ENCODE measurements at places on chromosomes 5 and 9. TPM values are rescaled to one million over a fixed set of nuclear protein-coding genes. Genes with fewer than 3 reads are reported as not detected.
A peak's percentile ranks its signal among the peaks of the same experiment; 100 is the strongest.

IL9 gene
- total RNA-seq: not detected

IFNA2 gene
- not detected for total RNA-seq

ASS1 gene
- not detected for total RNA-seq

ITK gene
- 153 TPM for total RNA-seq

SOX30 gene
- not detected for total RNA-seq

PITX1 gene
- total RNA-seq: not detected

GLRA1 gene
- total RNA-seq: not detected

C9orf50 gene
- total RNA-seq: not detected

DBN1 gene
- total RNA-seq: 25.2 TPM

SLC36A3 gene
- total RNA-seq: not detected

CCDC192 gene
- total RNA-seq: not detected

MARVELD2 gene
- total RNA-seq: not detected

GRCh38 chr5:175848676-175849075, 22.7 kb upstream of the CPLX2 start:
- no peak overlapping the region for H3K4me3 ChIP-seq
- DNase-seq: no peak
- H3K27me3 ChIP-seq: no peaks in the 10 kb centered on the region
- H3K4me1 ChIP-seq: peaks cover 4% of the 10 kb centered on the region

- H3K27me3 ChIP-seq: no peaks in the 10 kb centered on the region
- H3K27ac ChIP-seq: peak overlapping the region; percentile 64
- H3K36me3 ChIP-seq: no peaks in the 10 kb centered on the region
- DNase-seq: peak; percentile 44
- peaks cover 15% of the 10 kb centered on the region for H3K4me1 ChIP-seq
- H3K4me3 ChIP-seq: no peak overlapping the region
Observed at GRCh38 chr5:68369023-68369359, 153.4 kb downstream of the PIK3R1 start.

DNA sequence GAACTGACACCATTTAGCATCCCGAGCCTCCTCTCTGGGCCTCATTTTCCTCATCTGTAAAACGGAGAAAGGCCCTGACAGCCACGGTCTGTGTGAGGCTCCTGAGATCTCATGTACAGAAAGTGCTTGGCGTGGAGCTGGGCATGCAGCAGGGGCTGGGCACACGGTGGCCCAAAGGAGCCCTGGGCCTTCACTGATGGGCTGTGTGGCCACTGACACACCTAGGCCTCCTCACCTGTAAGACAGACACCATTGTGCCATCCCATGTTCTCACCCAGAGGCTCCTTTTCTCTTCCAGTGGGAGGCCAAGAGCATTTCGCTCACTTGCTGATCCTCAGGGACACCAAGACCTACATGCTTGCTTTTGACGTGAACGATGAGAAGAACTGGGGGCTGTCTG, 1.6 kb downstream of the ORM1 start:
- H3K27ac ChIP-seq: no peak overlapping the region
- no peak overlapping the region for H3K4me3 ChIP-seq
- no peak for DNase-seq
- no peaks in the 10 kb centered on the region for H3K27me3 ChIP-seq
- no peaks in the 10 kb centered on the region for H3K4me1 ChIP-seq

GRCh38 chr5:52758014-52758413, 29.7 kb upstream of the ITGA1 start:
- no peaks in the 10 kb centered on the region for H3K36me3 ChIP-seq
- no peak for DNase-seq
- H3K4me3 ChIP-seq: no peak overlapping the region
- no peaks in the 10 kb centered on the region for H3K4me1 ChIP-seq

- DNase-seq: no peak
- no peak overlapping the region for H3K27ac ChIP-seq
- H3K4me3 ChIP-seq: no peak overlapping the region
- no peaks in the 10 kb centered on the region for H3K27me3 ChIP-seq
Observed at GRCh38 chr9:108184941-108185340, 670.8 kb downstream of the ACTL7B start.

DNA sequence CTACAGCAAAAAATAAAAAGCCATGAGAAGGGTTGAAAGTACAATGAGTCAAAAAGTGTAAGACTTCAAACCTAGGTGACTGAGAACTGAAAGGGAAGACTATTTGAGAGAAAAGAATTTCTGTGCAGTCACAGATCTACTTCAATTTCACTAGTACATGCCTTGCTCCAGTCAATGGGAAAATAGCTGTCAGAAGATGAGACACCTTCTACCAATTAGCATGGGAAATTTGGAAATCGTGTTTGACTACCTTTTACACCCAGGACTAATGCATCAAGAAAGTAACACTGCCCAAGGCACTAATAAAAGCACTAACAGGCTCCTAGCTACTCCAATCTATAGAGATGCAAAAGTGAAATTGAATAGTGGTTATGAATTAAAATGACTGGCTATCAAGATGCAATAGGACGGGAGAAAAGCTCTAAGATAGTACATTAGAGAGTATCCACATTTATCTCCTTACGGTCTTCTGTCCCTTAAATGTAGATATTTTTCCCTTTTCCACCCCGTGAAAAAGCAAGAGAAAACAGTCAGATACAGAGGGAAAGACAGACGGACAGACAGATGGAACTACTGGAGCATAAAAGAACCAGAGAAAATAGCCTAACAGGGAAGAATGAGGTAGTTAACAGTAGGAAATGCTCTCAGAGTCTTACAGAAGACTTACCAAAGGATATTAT, 15.2 kb downstream of the ERP44 start:
- peaks cover 3% of the 10 kb centered on the region for H3K4me1 ChIP-seq
- no peaks in the 10 kb centered on the region for H3K27me3 ChIP-seq
- H3K27ac ChIP-seq: peak overlapping the region; percentile 60
- DNase-seq: no peak

- H3K36me3 ChIP-seq: no peaks in the 10 kb centered on the region
- H3K4me3 ChIP-seq: no peak overlapping the region
- H3K27me3 ChIP-seq: no peaks in the 10 kb centered on the region
- H3K4me1 ChIP-seq: no peaks in the 10 kb centered on the region
- no peak for DNase-seq
Observed at GRCh38 chr9:92190536-92190790, 75.2 kb upstream of the SPTLC1 start.

DNA sequence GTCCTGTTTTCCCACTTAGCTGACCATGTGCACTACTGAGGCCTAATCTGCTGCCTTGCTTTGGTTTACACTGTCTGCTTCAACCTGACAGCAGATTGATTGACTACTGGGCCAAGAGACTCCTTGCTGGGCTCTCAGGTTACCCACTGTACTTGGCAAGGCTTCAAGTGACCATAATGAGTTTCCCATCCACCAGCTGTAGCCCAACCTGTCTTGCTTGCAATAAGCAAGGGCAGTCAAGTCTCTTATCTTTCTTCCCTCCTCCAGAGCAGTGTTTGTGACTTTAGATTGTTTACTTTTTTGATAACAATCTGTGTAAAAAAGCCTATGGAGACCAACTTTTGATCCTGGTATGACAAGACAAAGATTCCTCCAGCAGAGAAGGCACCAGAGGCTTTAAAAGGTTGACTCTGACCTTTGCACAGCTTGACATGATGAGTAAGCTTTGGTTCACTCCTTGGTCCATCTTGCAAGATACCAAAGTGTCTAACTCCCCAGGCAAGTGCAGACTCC, 912.3 kb upstream of the SEMA6A start:
- H3K4me1 ChIP-seq: no peaks in the 10 kb centered on the region
- no peak overlapping the region for H3K27ac ChIP-seq
- H3K27me3 ChIP-seq: no peaks in the 10 kb centered on the region
- H3K36me3 ChIP-seq: no peaks in the 10 kb centered on the region

GRCh38 chr5:149860801-149861322, 83.7 kb downstream of the PDE6A start:
- no peaks in the 10 kb centered on the region for H3K27me3 ChIP-seq
- peaks cover 22% of the 10 kb centered on the region for H3K4me1 ChIP-seq
- H3K4me3 ChIP-seq: no peak overlapping the region
- H3K27ac ChIP-seq: peak overlapping the region; percentile 13

GRCh38 chr5:85985167-85985566, 632.6 kb upstream of the COX7C start:
- H3K4me1 ChIP-seq: no peaks in the 10 kb centered on the region
- no peak overlapping the region for H3K27ac ChIP-seq
- H3K4me3 ChIP-seq: no peak overlapping the region

GRCh38 chr5:96151891-96152290, 190.2 kb upstream of the ELL2 start:
- H3K36me3 ChIP-seq: no peaks in the 10 kb centered on the region
- no peak overlapping the region for H3K4me3 ChIP-seq
- H3K27ac ChIP-seq: no peak overlapping the region
- no peaks in the 10 kb centered on the region for H3K4me1 ChIP-seq

DNA sequence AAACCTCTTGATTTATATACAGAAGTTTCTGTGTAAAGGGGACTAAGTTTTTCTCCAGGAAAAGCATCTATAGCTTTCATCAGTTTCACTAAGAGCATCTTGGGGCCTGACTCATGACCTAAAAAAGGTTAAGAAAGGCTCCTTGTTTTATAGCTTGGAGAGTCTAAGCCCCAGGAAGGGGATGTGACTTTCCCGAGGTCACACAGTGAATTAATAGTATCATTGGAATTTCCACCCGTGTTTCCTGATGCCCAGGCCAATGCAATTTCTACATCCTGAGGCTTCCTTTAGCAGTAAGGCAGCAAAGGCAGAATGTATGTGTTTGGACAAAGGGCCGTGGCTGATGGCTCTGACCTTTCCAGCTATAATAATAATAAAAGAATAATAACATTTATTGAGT, 8.6 kb downstream of the MORN5 start:
- DNase-seq: no peak
- H3K27ac ChIP-seq: no peak overlapping the region
- H3K4me3 ChIP-seq: no peak overlapping the region
- H3K36me3 ChIP-seq: no peaks in the 10 kb centered on the region
- H3K27me3 ChIP-seq: no peaks in the 10 kb centered on the region

DNA sequence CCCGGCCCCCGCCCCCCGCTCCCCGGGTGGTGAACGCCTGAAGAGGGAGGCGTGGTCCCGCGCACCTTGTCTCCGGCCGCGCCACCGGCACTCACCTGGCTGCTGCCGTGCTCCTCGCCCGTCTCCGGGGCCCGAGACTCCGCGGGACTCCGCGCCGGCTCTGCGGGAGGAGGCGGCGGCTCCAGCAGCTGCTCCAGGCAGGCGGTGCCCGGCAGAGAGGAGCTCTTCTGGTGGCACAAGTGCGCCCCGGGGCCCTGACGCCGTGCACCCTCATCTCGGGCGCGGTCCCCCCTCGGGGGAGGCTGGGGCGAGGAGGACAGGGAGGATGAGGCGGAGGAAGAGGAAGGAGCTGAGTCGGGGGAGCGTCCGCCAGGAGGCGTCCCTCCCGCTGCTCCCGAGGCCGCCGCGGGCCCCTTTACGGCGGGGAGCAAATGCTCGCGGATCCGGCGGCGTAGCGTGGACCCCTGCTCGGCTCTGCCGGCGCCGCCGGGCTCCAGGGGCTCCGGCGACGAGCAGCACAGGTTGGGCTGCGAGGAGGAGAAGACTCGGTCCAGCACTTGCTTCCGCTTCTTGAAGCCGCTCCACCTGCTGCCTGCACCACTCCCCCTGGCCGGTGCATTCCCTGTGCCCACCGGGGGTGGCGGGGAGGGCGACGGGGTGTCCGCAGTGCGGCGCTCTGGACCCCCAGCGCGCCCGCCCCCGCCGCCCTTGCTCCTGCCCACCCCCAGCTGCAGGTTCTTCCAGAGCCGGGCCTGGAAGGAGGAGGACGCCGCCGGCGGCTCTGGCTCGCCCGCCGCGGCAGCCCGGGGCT, 928 bp downstream of the MCTP1 start:
- peaks cover 43% of the 10 kb centered on the region for H3K27me3 ChIP-seq
- no peak overlapping the region for H3K27ac ChIP-seq
- H3K4me3 ChIP-seq: peak overlapping the region; percentile 21
- H3K36me3 ChIP-seq: no peaks in the 10 kb centered on the region
- no peak for DNase-seq
- H3K4me1 ChIP-seq: peaks cover 16% of the 10 kb centered on the region

GRCh38 chr5:67639976-67640375, 443.4 kb upstream of the CD180 start:
- no peak overlapping the region for H3K4me3 ChIP-seq
- H3K27ac ChIP-seq: no peak overlapping the region
- no peaks in the 10 kb centered on the region for H3K36me3 ChIP-seq
- no peaks in the 10 kb centered on the region for H3K27me3 ChIP-seq

- H3K27ac ChIP-seq: no peak overlapping the region
- no peaks in the 10 kb centered on the region for H3K4me1 ChIP-seq
- DNase-seq: no peak
- no peaks in the 10 kb centered on the region for H3K27me3 ChIP-seq
Observed at GRCh38 chr9:77099388-77099787, 77.9 kb upstream of the VPS13A start.

- no peak for DNase-seq
- H3K27me3 ChIP-seq: no peaks in the 10 kb centered on the region
- H3K36me3 ChIP-seq: no peaks in the 10 kb centered on the region
- H3K4me1 ChIP-seq: no peaks in the 10 kb centered on the region
Observed at GRCh38 chr5:95262933-95263660, 21.8 kb downstream of the MCTP1 start.

- H3K27me3 ChIP-seq: no peaks in the 10 kb centered on the region
- H3K4me1 ChIP-seq: no peaks in the 10 kb centered on the region
- no peaks in the 10 kb centered on the region for H3K36me3 ChIP-seq
- no peak overlapping the region for H3K4me3 ChIP-seq
- H3K27ac ChIP-seq: no peak overlapping the region
- DNase-seq: no peak
Observed at GRCh38 chr5:180396926-180397325, 43.8 kb upstream of the GFPT2 start.

- H3K4me3 ChIP-seq: peak within 1 kb of the TSS; percentile 94
- H3K27ac ChIP-seq: peak within 1 kb of the TSS; percentile 74
- H3K36me3 ChIP-seq: no peaks in the 10 kb centered on the region
Observed at GRCh38 chr5:53560506-53561191, at the start of gene NDUFS4. TSS of gene NDUFS4 (plus strand) at chr5:53560639. CDS start at chr5:53560663, 24 bp downstream.

- peak overlapping the region; percentile 3 for H3K4me3 ChIP-seq
- DNase-seq: peak; percentile 53
- peaks cover 24% of the 10 kb centered on the region for H3K36me3 ChIP-seq
- peaks cover 29% of the 10 kb centered on the region for H3K4me1 ChIP-seq
Observed at GRCh38 chr5:14675865-14676300, 11.4 kb downstream of the OTULIN start.

DNA sequence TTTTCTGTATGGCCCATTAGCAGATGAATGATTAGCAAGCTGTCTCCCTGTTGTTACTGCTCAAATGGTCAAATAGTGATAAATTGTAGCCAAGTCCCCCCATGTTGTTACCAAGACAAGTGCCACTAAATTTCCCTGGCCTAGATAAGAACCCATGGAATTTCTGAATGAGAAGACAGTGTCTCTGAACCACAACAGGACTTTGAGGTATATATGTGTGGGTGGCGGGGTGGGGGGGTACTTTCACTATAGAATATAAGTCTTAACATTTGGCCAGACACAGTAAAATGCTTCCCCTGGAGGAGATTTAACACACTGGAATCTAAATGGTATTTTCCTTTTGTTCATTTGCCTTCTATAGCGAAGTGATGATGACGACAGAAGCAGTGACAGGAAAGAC, 28.7 kb downstream of the XPA start:
- H3K4me3 ChIP-seq: no peak overlapping the region
- DNase-seq: no peak
- no peak overlapping the region for H3K27ac ChIP-seq
- no peaks in the 10 kb centered on the region for H3K27me3 ChIP-seq
- H3K4me1 ChIP-seq: no peaks in the 10 kb centered on the region

Measured in natural killer cell (primary cell).